ENCODE measurements at places on chromosomes 4 and X. TPM values are rescaled to one million over a fixed set of nuclear protein-coding genes. Genes with fewer than 3 reads are reported as not detected.

SULT1E1 gene
- polyA plus RNA-seq, result not detected

STPG2 gene
- not detected for polyA plus RNA-seq

TMEM156 gene
- polyA plus RNA-seq, result 0.15 TPM

NEIL3 gene
- polyA plus RNA-seq, result 3.6 TPM

PROM1 gene
- not detected for polyA plus RNA-seq

ARHGEF6 gene
- 3.0 TPM for polyA plus RNA-seq

HS3ST1 gene
- polyA plus RNA-seq, result not detected

GALNTL6 gene
- polyA plus RNA-seq, result 0.02 TPM

CDKL2 gene
- 0.39 TPM for polyA plus RNA-seq

F8 gene
- 3.4 TPM for polyA plus RNA-seq

CT47B1 gene
- polyA plus RNA-seq, result not detected

ABLIM2 gene
- 0.07 TPM for polyA plus RNA-seq

AVPR2 gene
- polyA plus RNA-seq, result not detected

AFP gene
- 0.23 TPM for polyA plus RNA-seq

MAGEA12 gene
- not detected for polyA plus RNA-seq

ABCG2 gene
- polyA plus RNA-seq, result 0.65 TPM

FGF16 gene
- not detected for polyA plus RNA-seq

ARMCX4 gene
- polyA plus RNA-seq, result 2.5 TPM

NPY2R gene
- not detected for polyA plus RNA-seq

ITIH6 gene
- polyA plus RNA-seq, result not detected

SOD3 gene
- 14.9 TPM for polyA plus RNA-seq

PF4V1 gene
- polyA plus RNA-seq, result not detected

IQSEC2 gene
- 10.6 TPM for polyA plus RNA-seq

GABRE gene
- polyA plus RNA-seq, result 40.1 TPM

ADH1B gene
- polyA plus RNA-seq, result 0.04 TPM

MAGT1 gene
- 38.2 TPM for polyA plus RNA-seq

PTCHD1 gene
- polyA plus RNA-seq, result not detected

NALF2 gene
- not detected for polyA plus RNA-seq

NEXMIF gene
- polyA plus RNA-seq, result under 0.01 TPM

SPANXD gene
- polyA plus RNA-seq, result not detected

F11 gene
- not detected for polyA plus RNA-seq

TIGD4 gene
- not detected for polyA plus RNA-seq

RTL5 gene
- 1.5 TPM for polyA plus RNA-seq

ARFIP1 gene
- polyA plus RNA-seq, result 24.6 TPM

NLRP2B gene
- polyA plus RNA-seq, result not detected
